ENCODE measurements at places on chromosomes 12 and 14.
A peak's percentile ranks its signal among the peaks of the same experiment; 100 is the strongest.

DNA sequence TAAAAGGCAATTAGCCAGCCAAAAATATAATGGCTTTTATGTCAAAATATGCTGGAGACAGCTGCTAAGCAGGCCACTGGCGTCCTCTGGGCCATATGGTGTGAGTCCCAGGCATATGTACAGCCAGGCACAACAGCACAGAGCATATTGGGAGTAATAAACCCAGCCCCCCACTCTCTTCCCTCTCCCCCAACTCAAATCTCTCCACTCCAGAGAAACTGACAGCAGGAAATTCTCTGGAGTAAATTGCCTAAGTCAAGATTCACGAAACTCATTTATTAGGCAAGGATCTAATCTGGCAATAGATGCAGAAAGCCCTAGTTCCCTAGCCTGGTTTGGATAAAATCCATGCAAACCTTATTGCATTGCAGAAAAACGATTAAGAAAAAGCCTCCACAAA, 147.9 kb upstream of the SEL1L start:
- H3K27ac ChIP-seq = no peak overlapping the region
- DNase-seq = no peak
- H3K36me3 ChIP-seq = no peaks in the 10 kb centered on the region
- no peaks in the 10 kb centered on the region for H3K4me1 ChIP-seq

- H3K36me3 ChIP-seq = peaks cover 8% of the 10 kb centered on the region
- no peak for DNase-seq
Measured at GRCh38 chr14:63413009-63413408, 94.3 kb upstream of the GPHB5 start.

DNA sequence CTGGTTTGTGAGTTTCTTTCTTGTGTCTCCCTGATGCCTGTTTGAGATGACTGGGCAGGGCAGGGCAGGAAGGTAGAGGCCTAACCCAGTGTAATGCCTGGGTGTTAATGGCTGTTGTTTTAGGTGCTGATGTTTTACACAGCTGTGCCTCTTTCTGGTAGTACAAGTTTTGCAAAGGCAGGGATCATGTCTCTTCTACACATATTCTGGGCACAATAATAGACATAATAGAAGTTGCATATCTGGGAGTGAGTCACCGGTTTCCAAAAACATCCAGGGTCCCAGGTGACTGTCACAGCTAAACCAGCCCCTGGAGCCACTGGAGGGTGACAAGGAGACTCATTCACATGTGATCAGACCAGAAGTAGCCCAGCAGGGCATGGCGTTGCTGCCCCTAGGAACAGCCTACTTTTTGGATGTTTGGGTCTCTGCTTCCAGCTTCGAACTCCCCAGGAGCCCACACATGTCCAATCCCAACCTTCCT, 18.1 kb downstream of the TPCN1 start:
- H3K27me3 ChIP-seq = no peaks in the 10 kb centered on the region
- H3K36me3 ChIP-seq = peaks cover 5% of the 10 kb centered on the region
- DNase-seq = no peak
- H3K4me3 ChIP-seq = no peak overlapping the region
- no peak overlapping the region for H3K27ac ChIP-seq

DNA sequence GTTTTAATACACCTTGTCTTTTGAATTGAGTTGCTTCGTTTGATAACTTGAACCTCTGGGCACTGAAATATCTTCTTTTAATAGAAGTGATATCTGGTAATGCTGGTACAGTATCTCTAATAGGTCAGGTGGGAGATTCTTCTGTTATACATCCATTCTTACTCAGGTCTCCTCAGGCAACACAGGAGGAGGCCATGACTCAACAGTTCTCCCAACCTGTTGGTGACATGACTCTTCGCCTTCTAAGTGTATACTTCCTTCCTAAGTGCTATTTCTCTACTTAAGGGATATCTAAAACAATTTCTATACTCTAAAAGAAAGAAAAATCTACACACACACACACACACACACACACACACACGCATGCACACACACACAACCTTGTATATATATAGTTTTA, 509.1 kb downstream of the PCNX1 start:
- H3K4me1 ChIP-seq = peaks cover 2% of the 10 kb centered on the region
- peaks cover 3% of the 10 kb centered on the region for H3K36me3 ChIP-seq
- H3K27me3 ChIP-seq = no peaks in the 10 kb centered on the region
- H3K4me3 ChIP-seq = no peak overlapping the region
- DNase-seq = no peak
- no peak overlapping the region for H3K27ac ChIP-seq

DNA sequence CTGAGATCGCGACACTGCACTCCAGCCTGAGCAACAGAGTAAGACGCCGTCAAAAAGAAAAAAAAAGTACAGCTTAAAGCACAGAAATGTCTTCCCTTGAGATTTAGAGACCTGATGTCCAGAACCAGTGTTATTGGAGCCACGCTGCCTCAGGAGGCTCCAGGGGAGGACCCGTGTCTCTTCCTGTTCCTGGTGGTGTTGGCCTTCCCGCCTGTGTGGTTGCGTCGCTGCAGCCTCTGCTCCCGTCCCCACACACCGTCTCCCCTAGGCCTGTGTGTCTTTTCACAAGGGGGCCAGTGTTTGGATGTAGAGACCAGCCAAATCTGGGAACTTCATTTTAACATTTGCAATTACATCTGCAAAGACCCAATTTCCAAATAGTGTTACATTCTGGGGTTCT, 8.6 kb upstream of the FBRSL1 start:
- no peaks in the 10 kb centered on the region for H3K27me3 ChIP-seq
- H3K4me1 ChIP-seq = peaks cover 21% of the 10 kb centered on the region
- DNase-seq = no peak
- peaks cover 3% of the 10 kb centered on the region for H3K36me3 ChIP-seq
- H3K4me3 ChIP-seq = no peak overlapping the region

- H3K4me1 ChIP-seq = no peaks in the 10 kb centered on the region
- no peaks in the 10 kb centered on the region for H3K36me3 ChIP-seq
- H3K4me3 ChIP-seq = no peak overlapping the region
Measured at GRCh38 chr12:1864867-1865266, 44.5 kb downstream of the LRTM2 start.

DNA sequence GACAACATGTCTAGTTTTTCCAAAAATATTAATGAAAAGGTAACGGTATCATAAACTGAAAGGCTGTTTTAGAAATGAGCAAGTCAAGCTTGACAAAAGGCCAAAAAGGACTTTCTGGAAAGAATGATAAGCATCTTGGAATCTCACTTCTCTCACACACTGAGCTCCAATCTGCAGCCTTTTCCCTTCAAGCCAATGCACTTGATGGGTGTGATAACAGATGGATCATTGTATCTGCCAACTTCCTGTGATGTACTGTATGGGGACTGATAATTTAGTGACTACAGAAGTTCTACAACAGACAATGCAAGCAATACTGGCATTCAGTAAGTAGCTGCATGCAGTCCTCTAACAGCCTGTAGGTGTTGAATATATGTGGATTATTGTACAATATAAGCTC, 147.1 kb downstream of the MED13L start:
- DNase-seq = no peak
- no peaks in the 10 kb centered on the region for H3K27me3 ChIP-seq
- peaks cover 57% of the 10 kb centered on the region for H3K4me1 ChIP-seq
- H3K27ac ChIP-seq = no peak overlapping the region
- H3K36me3 ChIP-seq = no peaks in the 10 kb centered on the region

DNA sequence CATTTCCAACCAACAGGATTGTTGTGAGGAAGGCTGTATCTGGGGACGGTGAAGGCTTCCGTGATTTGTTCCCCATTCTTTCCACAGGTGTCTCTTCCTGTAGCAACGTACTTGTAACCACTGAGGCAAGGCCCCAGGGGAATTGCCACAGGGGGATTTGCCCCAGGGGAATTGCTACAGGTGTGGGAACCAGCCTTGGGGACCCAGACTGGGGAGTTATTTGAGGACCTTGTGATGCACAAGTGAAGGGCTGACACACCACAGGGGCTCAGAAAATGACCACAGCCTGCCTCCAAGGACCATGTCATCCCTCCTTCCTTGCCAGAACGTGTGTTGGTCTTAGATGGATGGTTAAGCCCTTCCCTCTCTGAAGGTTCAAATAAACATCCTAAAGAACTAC, 131.4 kb upstream of the RGS6 start:
- H3K4me3 ChIP-seq = no peak overlapping the region
- no peak overlapping the region for H3K27ac ChIP-seq
- H3K4me1 ChIP-seq = no peaks in the 10 kb centered on the region
- no peaks in the 10 kb centered on the region for H3K36me3 ChIP-seq
- peaks cover 68% of the 10 kb centered on the region for H3K27me3 ChIP-seq
- no peak for DNase-seq

DNA sequence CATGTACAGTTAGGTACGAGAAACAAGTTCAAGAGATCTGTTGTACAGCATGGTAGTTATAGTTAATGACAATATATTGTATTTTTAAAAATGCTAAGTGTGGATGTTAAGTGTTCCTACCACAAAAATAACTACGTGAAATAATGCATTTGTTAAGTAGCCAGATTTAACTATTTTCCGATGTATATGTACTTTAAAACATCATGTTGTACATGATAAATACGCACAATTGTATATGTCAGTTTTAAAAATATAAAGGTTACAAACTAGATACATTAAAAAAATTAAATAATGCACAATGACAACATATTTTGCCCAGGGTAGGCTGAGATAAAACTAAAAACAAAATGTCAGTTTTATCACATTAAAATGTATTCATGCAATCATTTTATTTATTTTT, 285.1 kb upstream of the DCN start:
- H3K27ac ChIP-seq = no peak overlapping the region
- DNase-seq = no peak
- H3K27me3 ChIP-seq = peaks cover under 1% of the 10 kb centered on the region
- no peak overlapping the region for H3K4me3 ChIP-seq

GRCh38 chr12:106292339-106292738, 10.2 kb upstream of the TCP11L2 start:
- DNase-seq = no peak
- H3K27me3 ChIP-seq = peaks cover 3% of the 10 kb centered on the region
- H3K27ac ChIP-seq = no peak overlapping the region
- no peak overlapping the region for H3K4me3 ChIP-seq
- H3K4me1 ChIP-seq = no peaks in the 10 kb centered on the region
- no peaks in the 10 kb centered on the region for H3K36me3 ChIP-seq

- H3K27me3 ChIP-seq = no peaks in the 10 kb centered on the region
- H3K4me1 ChIP-seq = no peaks in the 10 kb centered on the region
- DNase-seq = no peak
- no peaks in the 10 kb centered on the region for H3K36me3 ChIP-seq
- H3K4me3 ChIP-seq = no peak overlapping the region
- H3K27ac ChIP-seq = no peak overlapping the region
Measured at GRCh38 chr14:90641615-90642243, 174.5 kb downstream of the TTC7B start.

GRCh38 chr12:110244829-110245228, 36.2 kb upstream of the ATP2A2 start:
- peaks cover 20% of the 10 kb centered on the region for H3K27me3 ChIP-seq
- H3K27ac ChIP-seq = no peak overlapping the region
- DNase-seq = no peak
- H3K36me3 ChIP-seq = no peaks in the 10 kb centered on the region
- H3K4me1 ChIP-seq = no peaks in the 10 kb centered on the region

- peak overlapping the region; percentile 84 for H3K4me3 ChIP-seq
- no peak for DNase-seq
- peak overlapping the region; percentile 85 for H3K27ac ChIP-seq
- H3K27me3 ChIP-seq = no peaks in the 10 kb centered on the region
Measured at GRCh38 chr12:31658471-31659086, 909 bp upstream of the ETFBKMT start.

GRCh38 chr12:46177025-46177424, 91.8 kb downstream of the SLC38A1 start:
- H3K27ac ChIP-seq = peak overlapping the region; percentile 53
- H3K4me1 ChIP-seq = peaks cover 47% of the 10 kb centered on the region
- H3K27me3 ChIP-seq = no peaks in the 10 kb centered on the region
- peaks cover 4% of the 10 kb centered on the region for H3K36me3 ChIP-seq

- H3K36me3 ChIP-seq = peaks cover 26% of the 10 kb centered on the region
- peaks cover 10% of the 10 kb centered on the region for H3K4me1 ChIP-seq
- H3K27me3 ChIP-seq = no peaks in the 10 kb centered on the region
Measured at GRCh38 chr14:74682169-74682952, 30.5 kb downstream of the AREL1 start.

- no peak for DNase-seq
- no peak overlapping the region for H3K4me3 ChIP-seq
- no peaks in the 10 kb centered on the region for H3K36me3 ChIP-seq
- H3K27me3 ChIP-seq = no peaks in the 10 kb centered on the region
Measured at GRCh38 chr12:125129591-125130255, 64.5 kb downstream of the AACS start.

DNA sequence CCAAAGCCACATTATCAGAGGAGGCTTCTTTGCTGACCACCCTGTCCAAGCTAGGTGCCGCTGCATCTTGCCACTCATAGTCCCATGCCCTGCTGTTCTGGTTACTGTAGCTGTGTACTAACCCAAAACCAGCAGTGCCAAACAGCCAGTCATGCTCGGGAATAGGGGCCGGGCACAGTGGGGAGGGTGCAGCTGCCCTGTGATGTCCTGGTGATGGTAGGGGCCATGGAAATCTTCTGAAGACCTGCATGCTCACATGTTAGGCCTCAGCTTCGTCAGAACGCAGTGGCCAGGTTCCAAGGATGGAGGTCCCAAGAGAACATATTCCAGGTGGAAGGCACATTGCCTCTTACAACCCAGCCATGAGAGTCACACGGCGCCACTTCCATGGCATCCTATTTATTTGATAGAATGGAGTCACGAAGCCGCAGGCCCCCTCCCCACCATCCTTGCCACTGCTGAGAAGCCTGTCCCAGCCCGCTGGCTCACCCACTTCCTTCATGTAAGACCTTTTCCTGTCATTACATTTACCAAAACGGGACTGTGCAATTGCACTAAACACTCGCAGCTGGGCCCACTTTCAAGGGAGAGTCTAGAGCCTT, 48.5 kb downstream of the FAM222A start:
- H3K4me1 ChIP-seq = no peaks in the 10 kb centered on the region
- peaks cover 10% of the 10 kb centered on the region for H3K27me3 ChIP-seq
- DNase-seq = no peak
- H3K27ac ChIP-seq = peak overlapping the region; percentile 11

DNA sequence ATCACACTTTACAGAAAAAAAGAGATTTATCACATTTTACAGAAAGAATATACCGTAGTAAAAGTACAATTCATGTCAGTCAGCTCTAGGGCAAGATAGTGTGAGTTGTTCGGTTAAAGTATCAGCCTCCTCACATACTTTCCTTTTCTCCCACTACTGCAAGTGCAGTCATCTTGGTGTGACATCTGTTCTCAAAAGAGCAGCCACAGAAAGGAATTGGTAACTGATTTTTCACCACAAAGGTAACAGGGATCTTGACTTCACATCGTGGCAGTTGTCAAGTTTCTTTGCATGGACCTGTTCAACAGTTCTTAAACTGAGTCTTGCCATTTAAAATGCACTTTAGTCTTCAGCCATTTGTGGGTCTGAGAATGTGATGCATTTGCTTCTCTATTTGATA, 5.0 kb upstream of the E2F7 start:
- H3K36me3 ChIP-seq = no peaks in the 10 kb centered on the region
- DNase-seq = no peak
- H3K4me1 ChIP-seq = no peaks in the 10 kb centered on the region
- no peaks in the 10 kb centered on the region for H3K27me3 ChIP-seq
- no peak overlapping the region for H3K4me3 ChIP-seq
- no peak overlapping the region for H3K27ac ChIP-seq

- no peaks in the 10 kb centered on the region for H3K27me3 ChIP-seq
- no peaks in the 10 kb centered on the region for H3K36me3 ChIP-seq
- H3K4me1 ChIP-seq = no peaks in the 10 kb centered on the region
- H3K27ac ChIP-seq = no peak overlapping the region
- no peak for DNase-seq
Measured at GRCh38 chr12:72865921-72866320, 593.8 kb downstream of the TRHDE start.

GRCh38 chr14:99735189-99736135, 51.4 kb downstream of the CYP46A1 start:
- no peak for DNase-seq
- no peaks in the 10 kb centered on the region for H3K4me1 ChIP-seq
- H3K27ac ChIP-seq = no peak overlapping the region
- H3K4me3 ChIP-seq = no peak overlapping the region
- peaks cover 80% of the 10 kb centered on the region for H3K27me3 ChIP-seq

Measured in central memory CD8-positive, alpha-beta T cell (primary cell).